ENCODE measurements at places on chromosomes 4 and X. TPM values are rescaled to one million over a fixed set of nuclear protein-coding genes. Genes with fewer than 3 reads are reported as not detected.
A peak's percentile ranks its signal among the peaks of the same experiment; 100 is the strongest.

DNA sequence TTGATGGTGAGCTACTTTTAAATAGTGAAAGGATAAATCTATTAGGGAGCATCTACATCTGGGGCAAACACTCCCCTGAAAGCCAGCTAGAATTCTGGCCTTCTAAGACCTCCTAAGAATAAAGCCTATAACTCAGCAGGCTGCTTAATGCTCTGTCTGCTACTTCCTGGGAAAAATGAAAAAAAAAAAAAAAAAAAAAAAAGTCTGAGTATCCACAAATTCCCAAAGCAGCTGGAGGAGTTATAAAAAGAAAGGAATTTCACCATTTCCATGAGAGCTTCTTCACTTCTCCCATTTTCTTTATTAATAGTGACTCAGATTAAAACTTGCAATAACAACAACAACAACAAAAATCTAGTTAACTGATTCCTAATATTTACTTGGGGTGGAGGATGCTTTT, 511.2 kb downstream of the INPP4B start:
- DNase-seq = no peak

DNA sequence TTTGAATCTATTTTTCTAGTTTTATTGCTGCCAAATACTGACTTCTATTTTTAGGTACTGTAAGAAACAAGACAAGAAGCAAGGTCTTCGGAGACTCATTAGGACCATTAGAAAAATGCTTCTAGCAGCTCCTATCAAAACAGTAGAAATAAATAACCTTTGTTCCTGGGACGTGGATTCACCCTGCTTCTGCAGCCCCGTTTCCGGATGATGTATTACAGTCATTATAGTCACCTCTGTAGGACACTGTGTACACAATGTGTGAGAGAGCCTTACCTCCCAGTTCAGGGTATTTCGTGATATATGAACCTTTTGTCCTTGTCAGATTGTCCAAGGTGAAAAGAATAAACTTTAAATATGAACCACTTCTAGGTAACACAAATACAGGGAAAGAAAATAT, 484.0 kb upstream of the TECRL start:
- no peak for DNase-seq

DNA sequence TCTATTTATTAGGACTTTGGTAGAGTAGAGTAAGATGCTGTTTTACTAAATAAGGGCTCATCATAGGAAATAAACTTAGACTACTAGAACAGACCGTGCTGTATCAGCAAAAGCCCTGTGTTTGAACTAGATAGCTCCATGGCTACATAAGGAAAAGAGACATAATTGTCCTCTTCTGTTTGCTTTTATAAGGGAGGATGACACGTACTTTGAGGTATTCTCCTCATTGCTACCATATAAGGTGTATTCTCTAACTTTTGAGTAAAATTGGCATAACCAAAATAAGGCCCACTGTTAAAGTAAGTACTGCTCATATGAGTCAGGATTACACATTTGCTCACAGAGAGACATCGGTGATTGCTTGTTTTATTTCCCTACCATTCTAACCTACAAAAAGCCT, 64.3 kb downstream of the PDLIM5 start:
- DNase-seq = no peak

ODAPH gene
- total RNA-seq = not detected

SMIM10L2A gene
- 18.3 TPM for total RNA-seq

DNA sequence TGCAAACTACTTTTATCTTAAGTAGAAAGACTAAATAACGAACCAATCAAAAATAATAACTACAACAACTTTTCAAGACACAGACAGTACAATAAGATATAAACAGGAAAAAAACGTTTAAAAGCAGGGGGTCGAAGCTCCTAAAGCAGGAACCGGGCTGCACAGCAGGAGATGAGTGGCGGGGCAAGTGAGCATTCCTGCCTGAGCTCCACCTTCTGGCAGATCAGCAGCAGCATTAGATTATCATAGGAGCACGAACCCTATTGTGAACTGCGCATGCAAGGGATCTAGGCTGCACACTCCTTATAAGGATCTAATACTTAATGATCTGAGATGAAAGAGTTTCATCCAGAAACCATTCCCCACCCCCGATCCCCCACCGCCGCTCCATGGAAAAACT, 146.2 kb downstream of the TEX11 start:
- no peak for DNase-seq

- no peak for DNase-seq
These were observed 368.7 kb upstream of the FTHL17 start for GRCh38 chrX:31440546-31440945.

DNA sequence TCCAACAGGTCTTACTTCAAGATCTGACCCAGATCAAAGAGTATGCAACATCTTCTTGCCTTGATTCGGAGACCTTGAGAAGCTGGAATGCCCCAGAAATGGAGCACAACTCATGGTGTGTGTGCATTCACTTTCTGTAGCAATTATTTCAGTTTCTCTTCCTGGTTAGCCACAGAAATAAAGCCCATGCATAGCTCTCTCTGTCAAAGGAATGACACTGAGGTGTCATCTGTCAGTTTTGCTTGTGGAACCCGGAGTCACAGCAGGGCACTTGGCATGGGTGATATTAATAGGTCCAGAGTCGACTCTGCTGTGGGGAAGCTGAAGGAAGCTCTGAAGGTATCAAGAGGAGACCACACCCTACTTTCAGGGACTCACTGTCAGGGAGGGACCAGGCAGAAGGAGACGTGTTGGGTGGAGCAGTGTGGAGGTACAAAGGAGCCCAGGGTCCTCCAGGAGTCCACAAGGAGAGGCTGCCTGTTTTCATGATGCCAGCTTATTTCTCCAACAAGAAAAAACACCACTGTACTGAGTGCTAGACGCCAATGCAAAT, 10.7 kb downstream of the CLNK start:
- no peak for DNase-seq

- no peak for DNase-seq
These were observed 3.4 kb downstream of the RNF212 start for GRCh38 chr4:1109898-1110506.

NLGN3 gene
- total RNA-seq = 3.5 TPM

- DNase-seq = no peak
These were observed 12.5 kb upstream of the LCORL start for GRCh38 chr4:18034099-18034498.

CT45A1 gene
- total RNA-seq = not detected

DNA sequence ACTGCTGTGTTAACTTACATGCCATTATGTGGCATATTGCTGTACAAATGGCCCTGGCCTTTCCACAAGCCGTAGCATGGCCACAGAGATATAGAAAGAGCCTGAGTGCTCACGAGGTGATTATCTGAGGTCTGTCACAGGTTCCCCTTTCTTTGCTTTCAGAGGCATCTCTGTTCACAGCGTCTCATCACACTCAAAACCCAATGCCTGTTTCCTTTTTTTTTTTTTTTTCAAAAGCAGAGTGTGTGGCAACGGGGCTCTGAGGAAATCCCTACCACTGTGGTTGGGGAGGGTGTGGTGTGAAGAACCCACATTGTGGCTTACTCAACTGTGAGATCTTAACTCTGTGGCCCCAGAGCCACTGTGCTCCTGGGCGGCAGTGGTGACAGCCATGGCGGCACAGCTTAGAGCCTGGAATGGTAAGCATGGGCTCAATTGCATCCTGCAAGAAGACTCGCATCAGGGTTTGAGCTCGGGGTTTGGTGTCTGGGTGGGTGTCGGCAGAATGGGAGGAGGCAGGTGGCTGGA, 30.8 kb downstream of the RTL5 start:
- no peak for DNase-seq

DNA sequence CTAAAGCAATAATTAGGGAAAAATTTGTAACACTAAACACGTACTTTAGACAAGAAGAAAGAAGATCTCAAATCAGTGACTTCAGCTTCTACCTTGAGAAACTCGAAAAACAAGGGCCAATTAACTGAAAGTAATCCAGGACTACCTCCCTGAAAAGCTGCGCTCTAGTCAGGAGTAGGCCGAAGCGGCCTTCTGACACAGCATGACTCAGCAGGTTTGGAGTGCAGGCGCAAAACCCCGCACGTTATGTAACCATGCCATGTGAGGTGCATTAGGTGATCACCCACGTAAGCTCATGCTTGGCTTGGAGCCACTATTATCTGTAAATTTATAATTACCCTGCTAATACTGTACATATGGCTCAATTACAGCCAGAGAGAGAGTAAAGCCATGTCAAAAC, 52.8 kb upstream of the CCDC149 start:
- peak; percentile 24 for DNase-seq

TSPAN6 gene
- 61.3 TPM for total RNA-seq

DNA sequence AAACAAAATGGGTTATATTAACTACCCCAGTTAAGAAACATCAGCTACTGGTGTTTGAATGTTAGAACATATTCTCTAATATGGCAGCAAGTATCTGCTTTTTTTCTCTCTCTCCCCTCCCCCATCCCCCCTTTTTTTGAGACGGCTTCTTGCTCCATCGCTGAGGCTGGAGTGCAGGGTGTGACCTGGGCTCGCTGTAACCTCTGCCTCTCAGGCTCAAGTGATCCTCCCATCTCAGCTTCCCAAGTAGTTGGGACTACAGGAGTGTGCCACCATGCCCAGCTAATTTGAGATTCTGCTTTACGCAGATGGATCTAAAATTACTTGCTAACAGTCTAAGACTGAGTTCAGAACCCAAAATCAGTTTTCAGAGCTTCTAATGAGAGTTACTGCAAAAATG, 101.9 kb downstream of the AFF1 start:
- DNase-seq = no peak

GUCY1B1 gene
- 0.59 TPM for total RNA-seq

DNA sequence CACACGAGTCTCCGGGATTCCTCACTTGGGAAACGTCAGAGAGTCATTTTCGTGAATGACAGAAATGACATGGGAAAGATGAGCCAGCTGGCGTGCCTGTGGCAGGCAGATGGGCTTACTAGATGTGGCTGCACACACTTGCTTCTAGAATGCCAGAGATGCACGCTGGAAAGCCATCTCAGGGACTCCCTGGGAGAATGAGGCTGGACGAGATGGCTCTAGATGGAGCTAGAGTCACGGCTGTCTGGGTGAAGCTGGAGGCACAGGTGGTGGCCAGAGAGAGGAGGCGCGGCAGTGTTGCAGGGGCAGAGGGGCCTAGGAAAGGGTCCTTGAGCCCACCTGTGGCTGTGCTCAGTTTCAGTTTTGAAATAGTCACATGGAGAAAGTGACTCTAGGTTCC, 26.0 kb downstream of the TKTL1 start:
- DNase-seq = no peak

GAB1 gene
- total RNA-seq = 15.3 TPM

DNA sequence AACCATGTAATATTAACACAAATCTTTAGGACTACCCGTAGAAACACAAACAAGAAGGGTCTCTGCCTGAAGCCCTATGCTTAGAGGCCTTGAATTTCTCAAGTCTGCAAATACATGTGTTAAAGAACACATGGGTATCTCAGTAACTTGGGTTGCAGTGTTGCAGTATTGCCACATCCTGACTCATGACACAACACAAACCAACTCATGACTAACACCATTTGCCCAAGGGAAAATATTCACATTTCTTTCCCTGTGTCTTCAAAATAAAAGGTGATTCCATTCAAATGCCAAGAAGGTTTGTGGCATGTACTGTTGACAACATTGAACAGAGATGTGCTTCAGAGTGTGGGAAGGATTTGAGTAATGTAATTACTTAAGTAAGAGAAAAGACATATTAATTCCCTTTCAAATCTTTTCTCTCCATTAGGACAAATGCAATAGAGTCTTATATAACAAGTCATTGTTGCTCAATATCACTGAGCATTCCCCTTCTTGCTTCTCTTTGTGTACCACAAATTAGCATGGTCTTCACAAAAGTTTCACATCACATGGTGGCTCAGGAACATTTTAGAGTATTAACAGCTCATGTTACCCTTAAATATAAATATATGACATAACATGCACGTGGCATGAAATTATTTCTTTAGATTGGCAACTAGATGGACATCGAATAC, 487.1 kb downstream of the STPG2 start:
- no peak for DNase-seq

JCHAIN gene
- total RNA-seq = not detected

DNA sequence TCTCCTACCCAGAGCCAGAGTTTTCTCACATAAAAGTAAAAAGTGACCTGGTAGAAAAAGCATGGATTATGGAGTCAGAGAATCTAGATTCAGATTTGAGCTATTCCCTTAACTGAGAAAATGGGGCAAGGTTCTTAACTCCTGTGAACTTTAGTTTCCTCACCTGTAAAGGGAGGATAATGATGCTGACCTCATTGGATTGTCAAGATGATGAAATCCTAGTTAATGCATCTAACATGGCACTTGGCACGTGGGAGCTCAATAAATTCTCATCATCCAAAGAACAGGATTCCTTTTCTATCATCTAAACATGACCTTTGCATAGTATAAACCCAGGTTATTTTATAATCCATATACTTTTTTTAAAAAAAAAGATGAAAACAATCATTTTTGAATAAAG, 18.6 kb downstream of the FHDC1 start:
- DNase-seq = no peak

GRCh38 chrX:74613370-74614092, 893 bp downstream of the RLIM start:
- no peak for DNase-seq

GRCh38 chr4:8221985-8222384, 22.9 kb downstream of the SH3TC1 start:
- no peak for DNase-seq

FAM9B gene
- not detected for total RNA-seq

DNA sequence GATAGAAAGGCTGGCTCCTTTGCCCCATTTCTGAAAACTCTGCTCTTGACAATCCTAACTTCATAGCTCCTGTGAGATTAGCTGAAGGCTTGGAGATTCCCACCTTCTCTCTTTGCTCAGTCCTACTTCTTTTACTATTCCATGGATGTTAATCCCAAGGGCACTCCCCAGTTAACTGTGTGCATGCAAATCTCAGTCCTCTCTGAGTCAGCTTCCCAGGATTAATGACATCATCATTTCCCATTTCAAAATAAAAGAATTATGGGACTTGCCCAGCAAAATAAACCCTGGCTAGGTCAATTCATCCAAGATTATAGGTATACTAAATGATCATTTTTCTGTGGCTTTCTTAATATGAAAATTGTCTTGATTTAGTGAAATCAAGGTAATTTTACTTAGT, 328.6 kb upstream of the NR3C2 start:
- DNase-seq = no peak

PCDH19 gene
- 0.83 TPM for total RNA-seq

All from H9 (cell line).